ENCODE measurements at places on chromosomes 1 and 21.
A peak's percentile ranks its signal among the peaks of the same experiment; 100 is the strongest.

DNA sequence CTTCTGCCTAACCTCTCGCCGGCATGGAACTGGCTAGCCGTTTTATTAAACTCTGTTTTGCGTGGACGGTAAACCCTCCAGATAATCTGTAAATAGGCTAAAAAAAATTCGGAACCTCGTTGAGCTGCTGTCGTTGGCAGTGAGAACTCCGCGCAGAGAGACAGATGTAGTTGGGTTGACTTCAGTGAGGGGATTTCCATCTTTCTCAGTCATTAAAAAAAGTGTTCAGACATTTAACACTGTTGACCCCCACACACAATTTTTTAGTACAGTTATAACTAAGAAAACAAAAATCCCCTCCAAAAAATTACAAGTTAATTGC, 464 bp downstream of the PARK7 start:
- DNase-seq, result no peak

DNA sequence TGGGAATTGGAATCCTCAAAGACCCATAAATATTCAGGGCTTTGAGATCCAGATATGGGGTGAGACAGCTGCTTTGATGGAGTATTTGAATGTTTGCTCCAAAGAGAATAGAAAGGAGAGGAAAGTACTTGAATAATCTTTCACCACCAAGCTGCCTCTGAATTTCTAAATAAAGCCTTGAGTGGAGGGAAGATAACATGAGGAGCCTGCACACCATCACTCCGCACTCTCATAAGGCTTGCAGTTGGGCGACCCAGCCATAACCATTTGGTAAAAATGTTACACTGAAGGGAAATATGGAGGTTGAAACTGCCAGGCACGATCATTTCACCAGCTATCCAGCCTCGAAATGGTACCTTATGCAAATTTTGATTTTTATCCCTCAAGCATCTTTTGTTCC, 38.4 kb downstream of the VCAM1 start:
- DNase-seq, result no peak

DNA sequence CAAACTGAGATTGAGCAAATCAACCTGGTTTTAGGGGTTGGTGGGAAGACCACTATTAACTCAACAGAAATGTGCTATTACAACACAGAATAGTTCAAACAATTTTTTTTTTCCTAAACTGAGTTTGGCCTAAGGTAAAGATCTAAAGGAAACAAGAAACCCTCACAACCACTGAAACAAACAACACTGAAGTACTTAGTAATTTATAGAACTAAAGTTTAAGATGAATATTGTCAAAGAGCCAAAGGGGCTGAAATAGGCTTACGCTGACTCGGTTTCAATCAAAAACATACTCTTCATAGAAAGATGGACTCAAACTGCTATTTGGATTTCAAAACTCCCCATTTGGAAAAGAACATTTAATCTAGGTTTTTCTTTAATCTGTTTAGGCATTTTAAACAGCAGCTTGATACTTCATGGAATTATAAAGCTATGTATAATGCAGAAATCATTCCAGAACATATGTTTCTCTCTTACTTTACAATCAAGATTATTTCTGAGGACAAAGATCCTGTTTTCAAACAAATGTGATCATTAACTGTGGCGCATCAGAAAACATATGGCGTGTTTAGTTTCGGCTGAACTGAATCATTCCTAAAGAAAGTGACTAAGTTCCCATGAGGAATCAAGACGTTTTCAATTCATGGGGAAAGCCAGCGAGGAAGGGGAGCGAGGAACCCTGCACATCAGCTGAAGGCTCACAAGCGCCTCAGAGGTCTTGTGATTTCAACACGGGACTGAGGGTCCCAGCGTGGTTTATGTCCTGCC, 62.7 kb downstream of the SYT6 start:
- no peak for DNase-seq

DNA sequence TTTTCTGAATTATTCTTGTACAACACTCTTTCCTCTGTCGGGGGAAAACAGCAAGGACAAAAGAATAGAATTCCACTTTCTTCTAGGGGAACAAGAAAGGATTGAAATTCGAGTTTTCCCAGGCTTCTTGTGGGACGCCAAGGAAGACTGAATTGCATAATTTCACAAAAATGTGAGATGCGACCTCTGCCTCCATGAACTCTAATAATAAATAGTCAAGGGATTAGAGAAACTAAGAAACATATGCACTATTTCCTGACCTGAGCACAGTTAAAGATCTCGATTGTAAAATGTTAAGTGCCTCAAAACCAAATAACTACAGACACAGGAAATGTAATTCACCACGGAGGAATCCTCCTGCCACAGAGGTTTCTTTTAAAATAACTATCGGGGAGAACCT, 117.3 kb upstream of the MARK1 start:
- DNase-seq, result no peak

GRCh38 chr1:91803123-91803522, 82.8 kb downstream of the TGFBR3 start:
- DNase-seq, result no peak

GRCh38 chr1:234725177-234726132, 115.5 kb upstream of the IRF2BP2 start:
- DNase-seq, result no peak

DNA sequence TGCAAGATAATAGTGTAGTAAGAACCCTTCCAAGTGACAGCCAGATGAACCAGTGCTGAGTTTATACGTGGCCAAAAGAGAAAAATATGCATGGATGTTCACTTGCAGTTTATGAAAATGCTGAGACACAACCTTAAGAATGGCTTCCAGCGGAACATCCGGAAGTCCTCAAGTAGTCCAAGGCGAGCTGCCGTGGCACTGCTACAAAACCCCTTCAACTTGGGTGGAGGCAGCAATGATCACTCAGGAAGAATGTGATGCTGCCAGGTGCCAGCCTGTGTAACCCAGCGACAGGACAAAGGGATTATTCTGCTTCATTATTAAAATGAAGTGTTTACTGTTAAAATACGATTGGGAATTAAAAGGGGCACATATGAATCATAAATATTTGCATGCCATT, 179.6 kb downstream of the RUNX1 start:
- no peak for DNase-seq

DNA sequence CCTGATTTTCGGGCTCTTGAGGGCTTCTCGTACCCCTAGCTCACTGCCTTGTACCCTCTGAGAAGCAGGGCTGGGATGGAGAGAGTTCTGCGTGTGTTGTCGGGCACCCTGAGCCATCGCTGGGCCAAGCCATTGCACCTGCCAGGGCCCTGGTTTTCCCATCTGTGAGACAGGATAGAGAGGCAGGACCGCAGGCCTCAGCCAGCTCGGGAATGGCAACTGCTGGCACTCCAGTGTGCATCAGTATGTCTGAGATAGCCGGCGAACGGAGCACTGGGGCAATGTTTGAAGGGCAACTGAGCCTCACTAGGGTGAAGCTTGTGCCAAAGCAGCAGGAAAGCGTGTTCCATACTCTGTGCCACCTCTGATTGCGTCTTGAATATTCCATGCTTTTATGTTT, 66.9 kb downstream of the TENT5C start:
- no peak for DNase-seq

- no peak for DNase-seq
Measured at GRCh38 chr1:82752046-82752445, 951.3 kb downstream of the ADGRL2 start.

- DNase-seq, result no peak
Measured at GRCh38 chr1:8493916-8494540, 176.1 kb downstream of the SLC45A1 start.

DNA sequence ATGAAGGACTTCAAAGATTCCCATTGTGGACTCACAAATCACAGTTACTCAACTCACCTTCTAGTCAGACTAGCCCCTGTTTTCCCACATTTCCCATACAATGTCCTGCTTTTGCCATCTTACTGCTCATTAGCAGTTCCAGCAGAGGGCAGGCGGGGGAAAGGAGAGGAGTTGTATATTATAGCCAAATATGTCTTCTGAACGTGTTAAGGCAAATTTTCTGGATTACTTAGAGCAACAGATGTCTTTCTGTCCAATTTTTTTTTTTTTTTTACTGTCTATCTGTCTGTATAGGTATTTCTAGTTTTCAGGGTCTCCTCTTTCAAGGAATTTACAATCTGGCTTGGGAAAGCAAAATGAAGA, 29.9 kb upstream of the DDAH1 start:
- no peak for DNase-seq

GRCh38 chr1:216632980-216633379, 90.2 kb downstream of the ESRRG start:
- DNase-seq, result no peak

DNA sequence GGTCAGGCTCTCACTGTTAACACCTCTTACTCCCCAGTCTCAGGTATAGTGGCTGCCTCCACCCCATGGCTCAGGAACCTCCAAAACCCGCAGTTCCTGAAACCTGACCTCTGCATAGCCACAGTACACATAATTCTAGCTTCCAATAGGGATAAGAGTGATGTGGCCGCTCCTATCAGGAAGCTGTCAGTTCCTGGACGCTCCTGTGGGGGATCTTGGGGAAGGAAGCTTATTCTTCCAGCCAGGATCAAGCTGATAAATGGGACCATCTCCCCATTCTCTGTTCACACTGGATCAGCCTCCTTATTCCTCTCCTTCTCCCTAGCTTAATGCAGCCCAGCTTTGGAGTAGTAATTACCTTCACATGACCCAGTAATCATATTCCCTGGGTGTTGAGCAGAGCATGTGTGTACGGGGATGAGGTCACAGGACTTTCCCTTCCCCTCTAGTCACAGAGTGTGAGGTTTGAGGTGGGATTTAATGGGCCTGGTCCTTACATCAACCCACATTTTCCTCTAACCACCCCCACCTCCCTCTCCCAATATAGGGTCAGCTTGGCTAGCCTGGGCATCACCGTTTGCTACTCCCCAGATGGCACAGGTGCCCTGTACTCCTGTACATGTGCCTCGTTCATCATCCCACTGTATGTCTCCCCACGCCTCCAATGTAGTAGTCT, 7.0 kb upstream of the POU3F1 start:
- DNase-seq, result no peak

GRCh38 chr1:214271174-214271858, 9.6 kb upstream of the SMYD2 start:
- no peak for DNase-seq

- DNase-seq, result no peak
Measured at GRCh38 chr1:172613294-172613693, 45.6 kb upstream of the FASLG start.

DNA sequence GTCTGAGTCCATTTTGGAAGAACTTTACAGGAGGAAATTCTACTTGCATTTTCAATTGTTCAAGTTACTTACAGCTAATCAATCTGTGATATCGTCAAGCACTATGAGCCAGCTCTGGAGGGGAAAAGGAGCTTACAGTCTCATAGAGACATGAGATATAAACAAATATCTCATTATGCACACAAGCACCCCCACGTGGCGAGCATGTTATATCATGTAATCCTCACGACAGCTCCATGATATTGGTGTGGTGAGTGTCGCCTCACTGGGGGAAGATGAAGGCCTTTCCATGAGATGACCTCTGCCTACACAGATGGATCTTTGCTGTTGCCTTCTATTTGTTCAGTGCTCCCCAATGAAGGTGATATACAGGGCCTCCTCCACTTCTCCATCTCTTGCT, 34.6 kb downstream of the TNR start:
- DNase-seq, result no peak

GRCh38 chr1:166603296-166603695, 236.0 kb upstream of the POGK start:
- no peak for DNase-seq

GRCh38 chr1:31765041-31765467, 914 bp upstream of the ADGRB2 start:
- no peak for DNase-seq

DNA sequence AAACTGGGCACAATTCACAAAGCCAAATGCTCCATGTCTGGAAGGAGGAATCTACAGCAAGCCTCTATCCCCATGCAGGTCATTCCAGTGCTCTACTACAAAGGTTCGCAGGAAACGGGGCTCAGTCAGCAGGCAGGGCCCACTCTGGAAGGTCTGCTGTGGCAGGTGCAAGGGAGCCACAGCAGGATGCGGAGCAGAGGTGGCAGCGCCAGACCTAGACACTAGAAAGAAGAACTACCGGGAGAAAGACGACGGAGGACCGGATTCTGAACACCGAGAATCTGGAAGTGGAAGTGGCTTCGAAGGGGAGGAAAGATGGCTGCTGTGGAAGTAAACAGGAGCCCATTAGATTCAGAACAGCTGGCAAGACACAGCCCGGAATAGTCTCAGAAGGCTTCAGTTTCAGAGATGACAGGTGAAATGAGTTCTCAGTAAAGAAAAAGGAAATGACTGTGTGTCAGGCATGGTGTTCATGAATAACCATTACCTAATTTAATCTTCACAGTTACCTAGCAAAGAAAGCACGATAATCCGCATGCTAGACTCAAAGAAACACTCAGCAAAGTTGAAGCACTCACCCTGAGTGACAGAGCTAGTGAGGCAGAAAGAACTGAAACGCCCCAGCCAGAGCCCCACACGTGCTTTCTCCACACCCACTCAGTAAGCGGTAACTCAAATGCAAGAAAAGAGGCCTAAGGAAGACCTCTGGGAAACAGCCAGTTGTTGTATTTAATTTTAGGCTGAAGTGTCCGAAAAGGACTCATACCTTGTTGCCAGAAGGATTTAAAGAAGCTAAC, 21.4 kb downstream of the SETD4 start:
- no peak for DNase-seq

DNA sequence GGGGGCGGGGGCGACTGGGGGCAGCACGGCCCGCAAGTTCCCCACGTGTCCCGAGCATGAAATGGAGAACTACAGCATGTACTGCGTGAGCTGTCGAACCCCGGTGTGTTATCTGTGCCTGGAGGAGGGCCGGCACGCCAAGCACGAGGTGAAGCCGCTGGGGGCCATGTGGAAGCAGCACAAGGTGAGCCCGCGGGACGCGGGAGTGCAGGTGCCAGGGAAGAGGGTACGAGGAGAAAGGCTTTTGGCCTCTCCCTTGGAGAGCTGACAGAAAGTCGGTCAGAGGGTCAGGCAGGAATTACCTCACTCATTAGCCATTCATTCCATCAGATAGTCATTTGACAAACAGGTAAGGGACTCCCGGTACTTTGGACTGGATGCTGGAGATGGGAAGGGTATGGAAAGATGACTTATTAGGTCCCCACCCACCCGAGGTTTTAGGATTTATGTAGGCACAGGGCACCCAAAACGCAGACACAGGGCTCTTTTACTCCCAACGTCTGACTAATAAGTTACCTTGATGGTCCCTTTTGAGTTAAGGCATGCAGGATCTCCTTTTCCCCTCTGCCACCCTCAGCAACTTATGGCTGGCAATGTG, 2.1 kb downstream of the TRIM67 start:
- DNase-seq, result no peak

- no peak for DNase-seq
Measured at GRCh38 chr1:8653878-8654277, 163.6 kb downstream of the RERE start.

- no peak for DNase-seq
Measured at GRCh38 chr1:59272507-59272906, 24.4 kb upstream of the FGGY start.

DNA sequence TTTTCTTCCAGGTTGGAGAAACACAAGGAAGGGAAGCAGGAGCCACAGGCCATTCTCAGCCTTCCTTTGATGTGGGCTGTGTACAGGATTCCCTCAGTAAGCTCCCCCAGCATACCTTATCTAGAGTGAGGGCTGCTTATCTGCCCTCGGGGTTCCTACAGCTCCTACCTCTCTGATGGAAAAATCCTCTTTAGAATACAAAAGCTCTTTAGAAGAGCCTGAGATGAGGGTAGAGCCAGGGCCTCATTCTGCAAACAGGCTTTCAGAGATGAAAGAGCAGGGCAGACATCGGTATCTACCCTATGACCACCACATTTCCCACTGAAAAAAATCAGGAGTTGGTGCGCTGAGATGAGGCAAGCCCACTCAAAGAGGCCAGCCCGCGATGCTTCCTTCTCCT, 85.1 kb downstream of the PLPP3 start:
- DNase-seq, result no peak

- no peak for DNase-seq
Measured at GRCh38 chr1:51313961-51314777, 16.2 kb downstream of the TTC39A start.

GRCh38 chr1:201042779-201043461, 19.4 kb upstream of the KIF21B start:
- peak; percentile 43 for DNase-seq

Measured in stimulated activated CD8-positive, alpha-beta memory T cell treated with anti-CD3 and anti-CD28 coated beads, Interleukin-4, amount 100 ng/mL, for 1 hour (primary cell).